ENCODE measurements at places on chromosomes 3 and 15.
A peak's percentile ranks its signal among the peaks of the same experiment; 100 is the strongest.

DNA sequence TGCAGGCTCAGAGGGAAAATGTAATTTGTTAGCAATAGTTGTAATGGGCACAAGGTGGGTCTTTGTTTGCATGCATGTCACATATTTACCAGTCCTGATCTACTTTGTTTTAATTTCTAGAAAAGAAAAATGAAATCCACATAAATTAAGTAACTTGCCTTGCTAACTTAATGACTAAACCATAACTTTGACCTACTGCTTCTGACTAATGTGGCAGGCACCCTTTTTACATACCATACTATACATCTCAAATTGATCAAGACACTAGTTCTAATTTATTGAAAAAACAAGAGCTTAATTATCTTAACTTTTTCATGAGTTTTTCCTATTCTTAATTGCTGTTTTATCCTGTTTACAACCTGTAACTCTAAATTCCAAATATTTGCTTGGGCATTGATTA, 93.2 kb downstream of the ATP11B start:
- peak; percentile 31 for DNase-seq

DNA sequence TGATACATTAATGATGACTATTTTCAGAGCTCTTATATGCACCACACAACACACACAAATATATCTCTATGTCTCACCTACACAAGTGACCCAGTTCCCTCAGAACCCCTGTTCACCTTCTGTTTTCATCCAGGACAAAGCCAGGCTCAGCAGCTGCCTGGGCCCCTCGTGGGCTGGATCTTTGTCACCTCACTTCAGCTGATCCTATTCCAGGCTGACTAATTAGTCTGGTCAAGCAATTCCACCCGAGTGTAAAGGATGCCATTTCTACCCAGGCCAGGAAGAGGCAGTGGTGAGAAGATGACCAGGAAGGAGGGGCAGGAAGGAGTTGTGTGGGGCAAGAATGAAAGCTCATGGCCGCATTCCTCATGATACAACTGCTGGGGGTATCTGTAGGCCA, 62.3 kb downstream of the DHX30 start:
- DNase-seq: no peak

GRCh38 chr3:49707113-49707480, 12.4 kb downstream of the AMIGO3 start:
- peak; percentile 64 for DNase-seq

GRCh38 chr3:115862099-115862498, 238.8 kb downstream of the GAP43 start:
- no peak for DNase-seq

DNA sequence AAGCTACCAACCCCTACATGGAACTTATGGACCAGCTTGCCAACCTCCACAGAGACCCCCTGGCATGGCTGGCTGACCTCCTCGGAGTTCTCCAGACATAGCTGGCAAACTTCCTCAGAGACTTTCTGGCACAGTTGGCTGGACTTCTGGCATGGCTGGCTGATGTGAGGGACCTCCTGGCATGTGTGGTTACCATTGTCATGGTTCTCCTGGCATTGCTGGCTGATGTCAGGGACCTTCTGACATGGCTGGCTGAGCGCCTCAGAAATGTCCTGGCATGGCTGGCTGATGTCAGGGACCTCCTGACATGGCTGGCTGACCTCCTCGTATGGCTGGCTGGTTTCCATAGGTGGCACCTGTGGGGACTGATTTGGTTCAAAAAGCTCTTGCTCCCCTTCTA, 17.5 kb downstream of the MAP1A start:
- DNase-seq: no peak

DNA sequence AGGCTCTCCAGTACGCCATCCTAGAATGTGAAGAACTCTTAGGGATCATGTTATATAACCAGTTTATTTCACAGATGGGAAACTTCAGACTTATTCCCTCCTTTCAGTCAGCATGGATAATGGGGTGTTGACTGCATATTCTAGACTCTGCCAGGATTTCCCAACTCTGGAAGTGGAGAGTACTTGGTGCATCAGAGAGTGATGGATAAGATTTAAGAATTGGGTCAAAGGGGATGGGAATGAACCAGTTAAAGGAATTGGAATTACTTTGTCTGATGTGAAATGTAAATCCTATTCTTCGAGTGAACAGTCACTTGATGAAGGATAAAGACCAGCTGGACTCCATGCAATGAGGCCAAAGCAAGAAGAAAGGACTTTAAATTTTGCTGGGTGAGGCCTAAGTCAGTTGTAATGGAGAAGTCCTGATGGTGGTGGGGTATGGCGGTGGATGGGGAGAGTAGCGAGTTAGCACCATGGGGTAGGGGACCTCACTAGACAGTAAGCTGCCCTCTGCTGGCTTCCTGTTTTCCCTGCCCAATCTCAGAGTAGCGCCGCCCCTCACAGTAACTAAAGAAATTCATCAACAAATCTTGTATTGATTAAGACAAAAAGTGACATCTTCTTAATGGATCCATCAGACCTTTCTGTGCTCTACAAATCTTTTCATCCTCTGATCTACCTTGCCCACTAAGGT, 7.3 kb upstream of the CACNA1D start:
- DNase-seq: no peak

DNA sequence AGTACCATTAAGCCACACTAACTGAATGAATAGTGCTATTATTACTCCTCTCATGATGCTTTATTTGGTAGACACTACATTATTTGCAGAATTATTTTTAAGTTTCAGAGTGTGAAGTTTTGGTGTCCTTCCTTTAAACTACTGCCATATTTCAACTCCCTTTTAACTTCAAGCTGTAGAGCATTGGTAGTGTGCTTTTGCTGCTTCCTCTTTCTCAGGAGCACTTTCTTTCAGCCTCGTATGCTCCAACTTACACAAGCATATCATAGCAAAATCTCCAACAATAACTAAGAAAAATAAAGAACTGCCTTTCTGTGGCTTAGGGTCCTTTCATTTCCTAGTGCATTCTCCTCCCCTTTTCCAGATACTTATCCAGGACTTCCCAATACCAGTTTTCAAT, 476.4 kb upstream of the AGTR1 start:
- DNase-seq: no peak

GRCh38 chr3:168155303-168155702, 59.6 kb upstream of the GOLIM4 start:
- no peak for DNase-seq

DNA sequence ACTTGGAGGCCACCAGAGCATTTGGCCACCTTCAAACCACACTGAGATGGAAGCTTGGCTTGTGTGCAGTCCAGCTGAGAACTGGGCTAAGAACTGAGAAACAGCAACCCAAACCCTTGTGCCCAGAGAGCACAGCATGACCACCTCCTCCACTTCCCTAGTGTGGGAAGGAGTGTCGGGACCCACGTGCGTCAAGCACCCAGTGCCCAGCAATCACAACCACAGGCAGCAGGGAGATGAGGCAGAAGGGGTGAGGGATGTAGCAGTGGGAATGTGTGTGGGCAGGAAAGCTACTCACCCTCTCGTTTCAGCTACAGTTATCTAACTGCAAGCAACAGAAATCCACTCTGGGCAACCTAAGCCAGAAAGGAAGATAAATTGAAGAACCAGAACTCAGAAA, 25.0 kb upstream of the RFTN1 start:
- no peak for DNase-seq

DNA sequence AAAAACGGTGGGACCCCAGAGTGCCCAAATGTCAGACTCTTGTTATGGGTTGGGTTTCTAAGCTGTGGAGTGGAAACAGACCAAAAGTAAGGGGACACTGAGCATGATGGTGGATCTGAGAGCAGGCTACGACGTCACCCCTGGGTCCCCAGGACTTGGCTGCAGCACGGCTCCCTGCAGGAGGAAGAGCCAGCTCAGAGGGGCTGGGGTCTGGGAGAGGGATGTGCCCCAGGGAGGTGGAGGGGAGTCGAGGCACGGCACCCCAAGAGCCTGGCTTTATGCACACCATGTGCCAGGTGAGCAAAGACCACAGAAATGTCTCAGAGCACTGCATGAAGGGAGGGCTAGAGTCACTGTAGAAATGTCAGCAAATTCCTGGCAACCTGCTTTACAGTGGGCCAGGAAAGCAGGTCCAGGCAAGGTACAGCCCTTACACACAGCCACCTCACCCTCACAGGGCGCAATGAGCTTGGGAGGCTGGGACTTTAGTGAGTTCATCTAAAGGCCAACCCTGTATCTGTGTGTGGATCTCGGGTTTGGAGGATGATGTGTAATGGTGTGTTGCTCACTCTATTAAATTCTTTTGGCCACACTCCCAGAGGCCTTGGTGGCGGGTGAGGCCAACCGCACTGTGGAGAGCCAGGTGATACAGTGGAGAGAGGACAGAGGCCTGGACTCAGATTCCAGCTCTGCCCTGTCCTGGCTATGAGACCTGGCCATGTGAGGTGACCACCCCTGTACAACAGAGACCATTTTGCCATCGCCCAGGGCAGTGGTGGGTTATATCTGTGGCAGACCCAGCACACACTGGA, 14.1 kb downstream of the CTSH start:
- DNase-seq: peak; percentile 91

GRCh38 chr3:123750659-123751420, 133.3 kb downstream of the MYLK start:
- DNase-seq: peak; percentile 99

DNA sequence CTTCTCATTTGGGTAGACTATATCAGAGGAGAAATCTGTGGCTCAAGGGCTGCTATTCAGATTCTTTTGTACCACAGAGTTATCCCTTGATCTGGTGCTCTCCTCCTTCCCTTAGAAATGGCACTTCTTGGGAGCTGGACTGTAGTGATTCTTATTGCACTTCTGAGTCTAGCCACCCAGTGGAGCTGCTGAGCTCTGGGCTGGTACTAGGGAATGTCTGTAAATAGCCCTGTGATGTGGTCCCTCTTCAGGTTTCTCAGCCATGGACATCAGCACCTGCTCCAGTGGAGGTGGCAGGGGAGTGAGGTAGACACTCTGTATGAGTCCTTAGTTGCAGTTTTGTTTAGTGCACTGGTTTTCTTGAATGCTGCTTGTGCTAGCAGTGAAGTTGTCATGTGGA, 1292.6 kb downstream of the SI start:
- no peak for DNase-seq

- DNase-seq: peak; percentile 92
These were observed 53.4 kb upstream of the XRN1 start for GRCh38 chr3:142501004-142501926.

DNA sequence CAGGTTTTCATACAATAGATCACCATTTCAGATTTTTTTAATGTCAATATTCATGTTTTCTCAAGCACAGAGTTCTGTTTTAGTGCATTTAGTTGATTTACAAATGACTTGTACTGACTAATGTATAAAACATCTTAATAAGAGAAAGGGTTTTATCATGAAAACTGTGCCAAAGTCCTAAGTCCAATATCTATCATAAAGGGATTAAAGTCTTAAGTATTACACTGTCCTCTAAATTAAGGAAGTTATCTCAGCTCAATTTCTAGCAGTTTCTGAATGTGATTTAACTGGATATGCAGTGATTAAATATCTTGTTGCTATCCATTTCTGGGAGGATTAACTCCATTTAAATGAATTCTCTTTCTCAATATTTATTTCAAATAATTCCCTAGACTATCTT, 381.1 kb upstream of the CNTN4 start:
- DNase-seq: no peak

DNA sequence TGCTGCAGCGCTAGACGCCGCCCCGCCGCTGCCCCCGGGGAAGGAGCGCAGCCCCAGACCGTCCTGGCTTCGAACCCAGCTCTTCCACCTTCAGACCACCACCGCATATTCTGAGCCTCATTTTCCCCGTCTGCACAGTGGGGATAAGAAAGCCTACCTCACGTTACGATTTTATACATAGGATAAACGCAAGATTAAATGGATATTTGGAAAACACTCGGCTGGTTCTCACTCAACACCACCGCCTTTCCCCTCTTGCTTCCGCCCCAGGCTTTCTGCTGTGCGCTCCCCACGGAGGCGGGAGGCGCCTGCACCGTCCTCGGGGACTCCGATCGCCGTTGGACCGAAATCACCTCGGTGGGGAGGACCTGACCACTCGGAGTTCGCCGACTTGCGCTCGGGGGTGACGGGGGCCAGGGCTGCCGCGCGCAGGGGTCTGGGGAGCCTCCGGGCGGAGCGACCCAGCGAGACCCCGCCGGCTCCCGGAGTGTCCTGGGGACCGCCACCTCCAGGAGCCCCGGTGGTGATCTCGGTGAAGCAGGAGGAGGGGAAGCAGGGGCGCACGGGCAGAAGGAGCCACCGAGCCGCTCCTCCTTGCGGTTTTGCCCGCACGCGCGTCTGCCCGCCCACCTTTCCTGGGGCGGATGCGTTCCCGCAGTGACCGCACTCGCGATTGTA, 4.0 kb downstream of the FBXL22 start:
- DNase-seq: peak; percentile 29

GRCh38 chr3:160403796-160404470, 4.5 kb downstream of the SMC4 start:
- no peak for DNase-seq

- no peak for DNase-seq
These were observed at the start of gene CHRNB4 for GRCh38 chr15:78641102-78641748. Gene CHRNB4 (minus strand): TSS chr15:78641210. CDS start chr15:78641133, 77 bp downstream.

DNA sequence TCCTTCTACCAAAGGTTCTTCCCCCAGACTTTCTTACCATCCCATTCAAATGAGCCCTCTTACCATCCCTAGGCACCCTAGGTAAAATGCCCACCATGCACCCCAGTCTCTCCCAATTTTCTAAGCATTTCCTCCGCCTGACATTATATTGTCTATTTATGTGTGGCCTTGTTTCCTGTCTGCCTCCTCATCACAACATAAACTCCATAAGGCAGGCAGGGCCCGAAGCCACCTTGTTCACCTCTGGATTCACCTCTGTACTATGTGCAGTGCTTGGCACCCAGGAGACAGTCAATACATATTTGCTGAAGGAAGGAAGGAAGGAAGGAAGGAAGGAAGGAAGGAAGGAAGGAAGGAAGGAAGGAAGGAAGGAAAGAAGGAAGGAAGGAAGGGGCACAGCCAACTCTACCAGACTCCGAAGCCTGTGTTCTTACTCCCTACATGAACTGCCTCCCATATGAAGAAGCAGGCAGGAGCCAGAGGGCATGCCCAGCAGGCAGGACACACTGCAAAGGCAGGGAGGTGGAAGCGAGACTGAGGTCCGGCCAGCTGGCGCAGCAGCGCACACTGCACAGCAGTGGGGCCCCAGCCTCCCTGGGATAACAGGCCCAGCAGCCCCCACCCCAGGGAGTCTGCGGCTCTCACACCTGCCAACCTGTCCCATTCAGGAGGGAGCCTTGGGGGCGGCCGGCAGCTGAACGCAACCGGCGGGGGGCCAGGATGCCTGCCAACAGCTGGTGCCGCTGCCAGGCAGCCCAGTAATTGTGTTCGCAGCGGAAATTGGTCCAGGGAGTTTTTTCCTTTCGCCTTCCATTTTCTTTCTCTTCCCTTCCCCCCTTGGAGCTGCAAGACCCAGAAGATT, 106.0 kb upstream of the LINGO1 start:
- DNase-seq: no peak

DNA sequence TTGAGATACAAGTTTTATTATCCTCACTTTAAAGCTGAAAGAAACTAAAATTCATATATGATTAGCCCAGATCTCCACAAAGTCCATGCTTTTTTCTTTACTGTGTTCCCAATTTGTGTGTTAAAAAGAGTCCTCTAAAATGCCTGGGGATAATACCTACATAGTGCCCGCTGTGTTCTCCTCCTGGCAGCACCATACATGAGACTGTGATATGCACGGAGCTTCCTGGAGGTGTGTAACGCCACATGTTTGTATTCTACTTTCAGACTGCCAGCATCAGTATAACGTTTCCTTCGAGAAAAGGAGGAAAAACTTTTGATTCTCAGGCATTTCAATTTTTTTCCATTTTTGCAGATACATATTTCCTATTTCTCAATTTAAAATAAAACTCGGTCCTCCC, 273.3 kb upstream of the TGFBR2 start:
- DNase-seq: no peak

GRCh38 chr3:186124592-186124991, 15.7 kb upstream of the ETV5 start:
- DNase-seq: no peak

GRCh38 chr3:113241292-113242095, 30.1 kb downstream of the BOC start:
- peak; percentile 68 for DNase-seq
